Memory B cell (primary cell): ENCODE measurements at places on chromosomes 4 and X.

GRCh38 chr4:174631901-174632758, 109.8 kb upstream of the HPGD start:
- DNase-seq: no peak

GRCh38 chr4:184684491-184685189, 35.1 kb downstream of the PRIMPOL start:
- no peak for DNase-seq

GRCh38 chrX:41946989-41947612, 23.7 kb upstream of the CASK start:
- no peak for DNase-seq

DNA sequence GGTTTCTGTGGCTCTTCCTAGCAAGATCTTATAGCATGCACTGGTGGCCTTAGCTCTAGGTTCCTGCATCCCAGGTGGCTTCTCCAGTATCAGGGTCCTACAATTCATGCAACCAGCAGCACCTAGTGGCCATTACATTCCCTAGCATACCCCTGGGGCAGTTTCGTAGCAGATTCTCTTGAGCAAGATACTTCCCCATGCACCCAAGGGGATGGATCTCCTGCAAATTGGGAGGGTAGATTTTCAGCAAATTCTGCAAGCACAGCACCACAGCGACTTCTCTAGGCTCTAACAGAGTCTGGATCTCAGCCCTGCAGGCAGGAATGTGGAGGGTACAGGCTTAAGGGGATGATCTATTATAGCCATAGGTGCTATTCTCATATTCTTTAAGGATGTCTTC, 13.1 kb upstream of the SLC9B1 start:
- no peak for DNase-seq

GRCh38 chr4:2334826-2335728, 73.2 kb upstream of the MXD4 start:
- DNase-seq: no peak

DNA sequence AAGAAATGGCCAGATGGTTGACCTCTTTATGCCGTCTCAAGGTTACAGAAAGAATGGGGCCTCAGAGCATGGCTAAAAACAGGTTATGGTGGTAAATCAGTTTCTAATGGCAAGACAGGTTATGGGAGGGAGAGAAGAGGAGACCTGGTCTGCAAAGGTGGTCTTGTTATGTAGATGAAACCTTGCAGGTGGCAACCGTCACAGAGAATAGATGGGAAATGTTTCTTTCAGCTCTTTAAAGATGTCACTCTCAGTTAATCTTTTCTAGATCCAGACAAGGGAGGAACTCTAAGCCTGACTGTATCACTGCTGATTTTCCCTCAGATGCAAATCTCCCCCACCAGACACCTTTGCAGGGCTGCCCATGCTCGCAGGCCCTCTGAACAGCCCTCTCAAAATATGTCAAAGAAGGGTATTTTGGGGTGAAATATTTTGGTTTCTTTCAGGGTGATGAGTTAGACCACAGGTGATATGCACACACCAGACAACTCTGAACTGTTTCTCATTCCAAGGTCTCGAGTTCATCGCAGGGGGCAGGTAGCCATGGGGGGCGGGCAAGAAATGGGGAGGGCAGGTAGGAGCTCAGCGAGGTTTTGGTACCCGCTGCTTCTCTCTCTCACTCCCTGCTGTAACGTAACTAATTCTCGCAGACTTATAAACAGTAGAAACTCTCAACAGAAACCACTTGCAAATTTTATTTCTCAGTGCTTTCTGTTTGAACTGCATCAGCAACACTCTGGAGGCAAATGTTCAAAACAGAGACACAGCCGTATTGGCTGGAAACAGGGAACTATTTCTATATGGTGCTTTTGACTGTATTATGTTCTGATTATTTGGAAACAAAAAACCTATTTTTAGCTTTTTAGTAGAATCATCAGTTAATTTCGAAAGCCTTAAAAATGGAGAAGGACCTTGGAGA, 32.4 kb downstream of the CASP3 start:
- DNase-seq: no peak

DNA sequence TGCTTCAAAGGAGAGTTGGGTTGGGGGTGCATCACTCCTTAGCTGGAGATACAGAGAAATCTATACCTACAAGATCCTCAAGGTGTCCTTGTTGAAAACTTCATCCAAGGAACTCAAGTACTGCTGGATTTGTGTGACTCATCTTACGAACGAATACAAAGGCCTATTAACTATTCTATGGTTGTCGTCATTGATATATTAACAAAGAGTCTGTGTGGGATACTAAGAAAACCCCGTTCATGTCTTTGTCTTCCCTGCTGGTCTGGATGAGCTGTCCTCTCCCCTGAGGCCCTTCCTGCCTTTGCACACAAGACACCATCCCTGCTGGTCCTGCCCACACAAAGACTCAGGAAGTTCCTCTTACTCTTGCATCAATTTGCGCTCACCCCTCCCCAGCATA, 54.9 kb upstream of the IRF2 start:
- no peak for DNase-seq

- DNase-seq: no peak
Observed at GRCh38 chrX:109880629-109881028, 122.3 kb upstream of the TMEM164 start.

DNA sequence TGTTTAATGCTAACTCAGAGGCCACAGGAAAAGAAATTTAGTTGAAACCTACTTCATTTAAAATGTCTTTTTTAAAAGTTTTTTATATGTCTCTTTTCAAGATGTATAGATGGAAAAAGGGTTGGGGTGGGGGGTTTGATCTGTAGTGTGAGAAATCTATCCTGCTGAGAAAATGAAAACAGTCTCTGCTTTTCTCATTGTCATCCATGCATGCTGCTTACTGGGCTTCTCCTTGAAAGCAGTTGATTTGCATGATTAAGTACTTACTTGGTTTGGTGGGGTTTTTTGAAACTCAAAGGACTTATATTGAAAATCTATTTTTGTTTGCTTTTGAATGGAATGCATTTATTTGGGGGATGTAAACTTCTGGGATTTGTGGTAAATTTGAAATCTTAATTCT, 313.6 kb upstream of the DKK2 start:
- no peak for DNase-seq

DNA sequence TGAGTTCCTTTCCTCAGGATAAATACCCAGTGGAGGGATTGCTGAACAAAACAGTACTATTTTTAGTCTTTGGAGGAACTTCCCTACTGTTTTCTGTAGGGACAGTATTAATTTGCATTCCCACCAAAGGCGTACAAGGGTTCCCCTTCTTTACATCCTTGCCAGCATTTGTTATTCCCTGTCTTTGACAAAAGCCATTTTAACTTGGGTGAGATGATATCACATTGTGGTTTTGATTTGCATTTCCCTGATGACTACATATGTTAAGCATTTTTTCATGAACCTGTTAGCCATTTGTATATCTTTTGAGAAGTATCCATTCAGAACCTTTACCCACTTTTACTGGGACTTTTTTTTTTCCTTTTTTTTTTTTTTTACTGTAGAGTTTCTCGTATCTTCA, 126.2 kb upstream of the ANXA10 start:
- DNase-seq: no peak

DNA sequence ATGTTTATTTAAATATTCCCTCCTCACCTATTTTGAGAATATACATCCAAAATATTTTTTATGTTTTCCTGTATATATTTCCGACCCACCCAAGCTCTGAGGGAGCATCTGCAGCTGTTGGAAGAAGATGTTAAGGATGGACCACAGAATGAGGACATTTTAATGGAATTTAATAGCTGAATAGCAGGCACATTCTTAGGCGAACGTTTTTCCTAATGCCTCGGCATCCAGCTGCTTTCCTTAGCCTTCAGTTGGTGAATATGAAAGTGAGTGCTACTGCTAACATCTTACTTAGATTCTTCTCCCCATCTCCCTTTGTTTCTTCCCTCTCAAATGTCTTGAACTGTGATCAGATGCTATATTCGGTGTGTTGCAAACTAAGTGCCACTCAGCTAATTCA, 158.0 kb upstream of the CTSO start:
- DNase-seq: no peak

DNA sequence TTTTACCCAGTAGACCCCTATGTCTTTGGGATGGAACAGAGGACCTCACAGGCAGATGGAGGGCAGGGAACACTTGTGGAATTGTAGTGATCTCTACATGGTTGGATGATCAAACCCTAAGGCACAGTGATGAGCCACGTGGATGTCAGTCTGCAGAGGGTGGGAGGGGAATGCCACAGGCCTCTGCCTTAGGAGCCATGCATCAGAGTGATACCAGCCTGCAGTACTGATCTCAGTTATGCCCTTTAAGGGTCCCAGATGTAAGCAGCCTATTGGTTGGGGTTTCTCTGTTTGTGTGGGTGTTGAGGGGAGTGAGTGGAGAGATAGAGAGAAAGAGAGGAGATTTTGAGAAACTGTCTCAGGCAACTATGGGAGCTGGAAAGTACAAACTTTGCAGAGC, 39.9 kb upstream of the XAGE1B start:
- DNase-seq: no peak

- no peak for DNase-seq
Observed at GRCh38 chr4:153582954-153583702, 101.0 kb upstream of the TLR2 start.

- DNase-seq: no peak
Observed at GRCh38 chrX:31433856-31434255, 362.0 kb upstream of the FTHL17 start.

DNA sequence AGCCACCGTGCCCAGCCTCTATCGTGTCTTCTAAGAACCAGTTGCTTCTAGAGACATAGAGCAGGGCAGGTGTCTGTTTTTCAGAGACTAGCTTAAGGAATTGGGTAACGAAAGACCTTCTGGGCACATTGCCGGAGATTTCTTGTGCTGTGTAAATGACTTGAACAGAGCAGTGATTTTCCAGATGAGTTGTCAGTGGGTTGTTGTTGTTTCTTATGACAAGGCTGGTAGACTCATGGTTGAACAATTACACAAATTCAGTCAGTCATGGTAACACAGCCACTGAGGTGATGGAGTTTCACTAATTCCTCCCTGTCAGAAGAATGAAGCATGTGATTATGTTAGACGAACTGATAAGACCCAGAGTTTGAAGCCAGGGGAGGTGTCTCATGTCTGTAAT, 20.5 kb upstream of the DDX3X start:
- no peak for DNase-seq

- no peak for DNase-seq
Observed at GRCh38 chr4:139892973-139893736, 227.5 kb downstream of the MGST2 start.

GRCh38 chrX:122219735-122220134, 964.3 kb upstream of the GRIA3 start:
- no peak for DNase-seq

DNA sequence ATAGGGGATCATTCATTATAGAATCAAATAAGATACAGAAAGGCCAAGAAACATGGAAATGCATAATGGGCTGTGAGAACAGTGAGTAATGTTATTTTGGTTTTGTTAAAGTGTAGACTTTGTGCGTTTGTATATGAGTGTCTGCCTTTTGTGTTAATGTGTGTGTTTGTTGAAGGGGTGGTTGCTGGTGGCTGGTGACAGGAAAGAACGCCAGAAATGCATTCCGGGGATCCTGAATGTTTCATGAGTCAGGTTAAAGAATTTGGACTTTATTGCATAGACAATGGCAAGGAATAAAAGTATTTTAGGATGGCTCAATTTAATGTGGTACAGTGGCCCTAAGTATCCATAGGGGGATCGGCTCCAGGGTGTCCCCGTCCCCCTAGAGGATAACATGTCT, 1228.9 kb downstream of the PCDH7 start:
- DNase-seq: no peak

DNA sequence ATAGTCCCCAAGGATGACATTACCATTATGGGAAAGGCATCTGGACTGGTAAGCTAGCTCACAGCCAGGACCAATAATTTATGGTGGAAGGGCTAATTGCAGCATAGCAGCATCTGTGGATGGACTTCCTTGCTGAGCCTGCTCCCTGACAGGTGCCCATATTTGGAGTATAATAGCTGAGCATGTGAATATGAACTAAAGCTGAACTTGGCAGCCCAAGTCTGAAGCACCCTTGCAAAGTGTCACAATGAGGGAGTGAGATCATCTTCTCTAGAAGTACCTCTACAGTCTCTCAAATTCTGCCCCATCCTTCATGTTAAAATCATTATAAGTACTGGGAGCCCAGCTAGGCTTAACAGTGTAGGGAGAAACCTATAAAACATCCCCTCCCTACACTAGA, 128.2 kb upstream of the INPP4B start:
- DNase-seq: no peak

GRCh38 chr4:107071108-107071507, 35.0 kb upstream of the DKK2 start:
- no peak for DNase-seq

- no peak for DNase-seq
Observed at GRCh38 chrX:10163031-10163430, 6.3 kb downstream of the CLCN4 start.

GRCh38 chr4:31548823-31549222, 828.7 kb downstream of the PCDH7 start:
- no peak for DNase-seq

DNA sequence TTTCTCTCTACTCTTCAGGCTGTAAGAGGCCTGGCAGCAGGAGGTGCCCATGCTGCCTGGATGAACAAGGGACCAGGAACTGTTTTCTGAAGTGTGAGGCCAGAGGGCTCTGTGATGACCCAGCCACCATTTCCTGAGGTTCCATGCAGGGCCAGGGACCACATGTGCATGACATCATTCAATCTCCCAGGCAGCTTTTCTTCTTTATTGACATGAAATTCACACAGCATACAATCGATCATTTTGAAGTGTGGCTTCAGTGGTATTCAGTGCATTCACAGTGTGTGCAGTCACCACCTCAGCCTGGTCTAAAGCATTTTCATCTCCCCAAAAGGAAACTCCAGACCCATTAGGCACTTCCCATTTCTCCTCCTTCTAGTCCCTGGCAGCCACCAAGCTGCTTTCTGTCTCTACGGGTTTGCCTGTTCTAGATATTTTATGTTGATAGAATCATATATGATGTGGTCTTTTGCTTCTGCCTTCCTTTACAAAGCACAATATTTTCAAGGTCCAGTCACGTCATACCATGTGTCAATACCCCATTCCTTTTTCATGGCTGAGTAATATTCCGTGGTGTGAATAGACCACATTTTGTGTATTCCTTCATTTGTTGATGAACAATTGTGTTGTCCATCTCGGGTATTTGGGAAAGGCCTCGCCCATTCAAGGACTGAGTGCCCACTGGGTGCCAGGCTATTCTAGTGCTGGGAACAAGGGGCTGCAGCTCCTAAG, 93.1 kb downstream of the PSAPL1 start:
- no peak for DNase-seq

DNA sequence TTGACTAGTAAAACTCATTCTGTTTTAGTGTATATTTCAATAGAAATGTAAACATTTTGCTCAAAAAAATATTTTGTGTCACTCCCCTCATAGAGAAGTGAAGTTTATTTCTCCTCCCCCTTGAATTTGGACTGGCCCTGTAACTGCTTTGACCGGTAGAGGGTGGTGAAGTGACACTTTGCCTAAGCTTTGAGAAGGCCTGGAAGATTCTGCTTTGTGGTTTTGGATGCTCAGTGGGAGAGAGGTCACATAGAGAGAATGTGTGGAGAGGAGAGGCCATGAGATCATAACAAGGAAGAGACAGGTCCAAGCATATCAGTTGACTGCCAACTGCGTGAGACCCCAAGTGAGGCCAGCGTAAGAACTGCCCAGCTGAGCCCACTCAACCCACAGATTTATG, 19.1 kb upstream of the ARX start:
- no peak for DNase-seq
